Central memory CD4-positive, alpha-beta T cell (primary cell): ENCODE measurements at places on chromosomes 7 and 10.

DNA sequence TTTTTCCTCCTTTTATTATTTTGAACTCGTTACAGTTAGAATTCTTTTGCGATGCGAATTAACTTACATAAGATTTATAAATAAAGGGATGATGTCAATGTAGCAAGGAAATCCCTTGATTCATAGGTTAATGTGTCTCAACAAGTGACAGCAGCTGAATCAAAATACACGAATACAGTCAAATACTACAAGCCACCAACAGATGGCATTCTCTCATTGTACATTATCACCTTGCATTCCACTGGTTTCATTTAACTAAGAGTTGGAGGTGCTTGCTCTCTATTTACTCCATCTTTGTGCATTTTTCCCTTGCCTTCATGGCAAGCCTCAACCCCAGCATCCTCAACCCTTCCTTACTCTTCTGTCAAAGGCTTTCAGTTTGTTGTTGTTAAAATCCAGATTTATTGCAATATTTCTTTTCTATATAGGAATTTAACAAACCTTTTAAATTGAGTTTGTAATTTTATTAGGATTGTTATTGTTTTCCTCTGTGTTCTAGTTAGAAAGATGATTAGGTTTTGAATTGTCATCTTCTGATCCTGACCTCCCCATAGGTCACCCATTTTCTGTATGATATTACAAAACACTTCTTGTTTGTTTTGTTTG, 78.3 kb downstream of the SLC25A40 start:
- DNase-seq, result peak; percentile 33

DNA sequence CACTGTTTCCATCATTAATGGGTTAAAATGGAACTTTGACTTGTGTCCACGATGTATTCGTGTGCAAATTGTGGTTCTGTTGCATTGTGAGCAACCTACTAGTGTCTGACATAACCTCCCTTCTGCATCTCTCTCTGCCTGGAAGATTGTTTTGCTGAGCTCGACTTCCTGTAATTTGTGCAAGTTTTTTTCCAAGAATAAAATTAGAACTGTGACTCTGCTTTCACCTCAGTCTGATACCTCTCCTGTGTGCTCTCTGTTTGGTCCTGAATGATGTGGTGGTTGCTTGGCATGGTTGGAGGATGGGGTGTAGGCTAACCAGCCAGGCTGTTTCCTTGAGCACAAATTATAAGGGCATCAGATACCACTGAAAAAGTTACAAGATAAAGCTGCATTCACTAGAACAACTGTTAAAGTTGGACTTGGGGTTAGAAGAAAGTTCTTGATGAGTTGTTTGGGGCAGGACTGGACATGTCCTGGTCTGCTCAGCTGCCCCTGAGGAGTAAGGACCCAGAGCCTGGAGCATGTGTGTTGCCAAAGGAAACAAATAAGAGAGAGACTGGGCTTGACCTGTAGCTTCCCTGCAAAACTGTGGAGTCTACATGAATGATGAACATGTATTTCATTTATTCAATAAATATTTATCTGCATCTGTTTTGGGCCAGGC, 1.9 kb upstream of the VOPP1 start:
- DNase-seq, result peak; percentile 66

DNA sequence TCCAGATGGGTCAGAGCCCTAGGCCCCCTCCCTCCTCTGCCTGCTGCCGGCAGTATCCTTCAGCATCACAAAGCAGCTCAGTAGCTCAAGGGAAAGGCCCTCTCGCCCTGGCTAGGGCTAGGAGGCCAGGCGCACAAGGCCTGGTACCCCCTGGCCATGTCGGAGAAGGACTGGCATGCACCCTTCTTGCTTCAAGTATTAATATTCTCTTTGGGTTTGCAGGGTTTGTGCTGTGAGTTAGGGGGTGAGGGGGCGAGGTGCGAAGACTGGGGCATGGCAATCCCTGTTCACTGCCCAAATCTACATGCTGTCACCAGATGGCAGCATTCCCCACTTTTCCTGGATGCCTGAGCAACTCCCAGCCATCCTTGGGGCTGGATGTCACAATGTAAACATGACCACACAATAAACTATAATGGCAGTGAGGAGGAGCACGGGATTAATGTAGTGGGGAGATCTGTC, 105.2 kb downstream of the NEURL1 start:
- no peak for DNase-seq

GRCh38 chr10:78492424-78492823, 458.8 kb downstream of the RPS24 start:
- DNase-seq, result no peak

- DNase-seq, result no peak
Observed at GRCh38 chr10:114340816-114341215, 63.5 kb downstream of the AFAP1L2 start.

DNA sequence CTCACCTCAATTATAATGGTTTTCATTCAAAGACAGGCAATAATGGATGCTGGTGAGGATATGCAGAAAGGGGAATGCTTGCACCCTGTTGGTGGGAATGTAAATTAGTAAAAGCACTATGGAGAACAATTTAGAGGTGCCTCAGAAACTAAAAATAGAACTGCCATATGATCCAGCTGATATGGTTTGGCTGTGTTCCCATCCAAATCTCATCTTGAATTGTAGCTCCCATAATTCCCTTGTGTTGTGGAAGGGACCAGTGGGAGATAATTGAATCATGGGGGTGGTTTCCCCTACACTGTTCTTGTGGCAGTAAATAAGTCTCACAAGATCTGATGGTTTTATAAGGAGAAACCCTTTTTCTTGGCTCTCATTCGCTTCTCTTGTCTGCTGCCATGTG, 87.7 kb downstream of the TES start:
- DNase-seq, result no peak

DNA sequence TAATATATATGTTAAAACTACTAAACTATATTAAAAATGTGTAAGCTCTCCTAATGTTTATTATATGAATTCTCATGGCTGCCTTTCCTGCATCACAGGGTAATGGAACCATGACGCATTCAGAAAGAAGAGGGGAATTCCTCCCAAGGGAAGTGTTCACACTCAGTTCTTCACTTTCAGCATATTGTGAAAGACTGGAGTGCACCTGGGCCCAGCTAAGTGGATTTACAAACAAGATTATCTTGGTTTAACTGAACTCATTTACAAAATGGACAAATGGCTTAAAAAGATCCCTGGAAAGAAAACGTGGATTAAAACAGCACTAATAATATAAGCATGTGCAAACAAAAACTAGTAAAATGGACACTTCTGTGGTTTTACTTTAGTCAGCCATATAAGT, 149.8 kb downstream of the DOCK4 start:
- DNase-seq, result no peak

DNA sequence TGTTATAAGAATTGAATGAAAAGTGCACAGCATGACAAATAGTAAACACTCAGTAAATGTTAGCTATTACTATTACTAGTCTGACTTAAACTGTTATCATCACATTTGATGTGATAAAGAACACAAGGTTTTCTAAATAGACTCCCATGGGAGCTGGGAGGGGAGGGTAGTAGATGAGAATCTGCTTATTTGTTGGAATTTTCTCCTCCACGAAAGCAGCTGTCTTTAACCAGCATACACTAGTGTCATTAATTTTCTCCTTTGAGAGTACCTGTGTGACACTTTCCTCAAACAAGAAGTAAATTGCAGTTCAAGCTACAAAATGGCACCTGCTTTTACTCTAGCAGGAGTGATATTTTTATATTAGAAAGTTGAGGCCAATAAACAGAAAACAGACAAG, 200.1 kb downstream of the SKAP2 start:
- DNase-seq, result no peak

- DNase-seq, result no peak
Observed at GRCh38 chr7:50207251-50207564, 97.3 kb upstream of the IKZF1 start.

DNA sequence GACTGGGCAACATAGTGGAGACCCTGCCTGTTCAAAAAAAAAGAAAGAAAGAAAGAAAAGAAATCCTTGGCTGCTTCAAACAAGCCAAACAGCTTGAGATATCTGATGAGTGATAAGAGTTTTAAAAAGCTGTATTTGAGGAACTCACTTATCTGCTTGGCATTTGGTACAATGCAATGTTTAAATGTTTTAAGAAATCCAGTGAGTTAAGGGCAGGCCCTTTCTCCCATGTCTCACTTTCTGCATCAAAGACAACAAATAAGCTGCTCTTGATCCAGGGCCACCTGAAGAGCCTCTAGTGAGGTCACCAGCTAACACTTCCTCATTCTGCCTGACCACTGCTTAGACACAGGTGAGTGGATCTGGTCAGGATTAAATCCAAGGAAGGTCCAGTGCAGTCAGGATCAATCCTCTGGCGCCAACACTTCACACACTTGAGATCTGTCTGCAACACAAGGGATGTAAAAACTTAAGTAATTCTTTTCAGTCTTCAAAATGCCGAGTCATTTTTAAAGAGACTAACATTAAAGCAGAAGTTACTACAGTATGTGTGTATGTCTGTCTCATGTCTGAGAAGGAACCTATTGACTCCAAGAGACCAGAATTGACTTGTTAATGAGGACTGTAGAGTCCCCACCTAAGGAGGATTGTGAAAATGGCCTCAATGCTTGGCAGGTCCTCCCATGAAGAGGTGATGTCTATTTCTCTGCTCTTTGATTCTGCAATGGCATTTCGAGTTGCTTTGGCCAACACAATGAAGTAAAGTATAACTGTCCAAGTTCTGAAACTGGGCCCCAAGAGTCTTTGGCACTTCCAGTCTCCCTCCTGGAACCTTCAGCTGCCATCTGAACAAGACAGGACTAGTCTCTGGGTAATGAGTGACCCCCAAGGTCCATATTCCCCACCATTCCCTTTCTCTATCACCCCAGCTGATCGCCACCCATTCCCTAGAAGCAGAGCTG, 43.1 kb downstream of the CREB3L2 start:
- DNase-seq, result no peak

GRCh38 chr7:15504351-15504750, 57.5 kb downstream of the AGMO start:
- DNase-seq, result no peak

- no peak for DNase-seq
Observed at GRCh38 chr10:21524131-21524525, 1.4 kb downstream of the SKIDA1 start.

- DNase-seq, result no peak
Observed at GRCh38 chr7:68429411-68430117, 1168.7 kb upstream of the AUTS2 start.

- DNase-seq, result no peak
Observed at GRCh38 chr10:31645786-31646185, 282.8 kb downstream of the ARHGAP12 start.

GRCh38 chr7:77506899-77507298, 30.2 kb upstream of the PTPN12 start:
- no peak for DNase-seq

DNA sequence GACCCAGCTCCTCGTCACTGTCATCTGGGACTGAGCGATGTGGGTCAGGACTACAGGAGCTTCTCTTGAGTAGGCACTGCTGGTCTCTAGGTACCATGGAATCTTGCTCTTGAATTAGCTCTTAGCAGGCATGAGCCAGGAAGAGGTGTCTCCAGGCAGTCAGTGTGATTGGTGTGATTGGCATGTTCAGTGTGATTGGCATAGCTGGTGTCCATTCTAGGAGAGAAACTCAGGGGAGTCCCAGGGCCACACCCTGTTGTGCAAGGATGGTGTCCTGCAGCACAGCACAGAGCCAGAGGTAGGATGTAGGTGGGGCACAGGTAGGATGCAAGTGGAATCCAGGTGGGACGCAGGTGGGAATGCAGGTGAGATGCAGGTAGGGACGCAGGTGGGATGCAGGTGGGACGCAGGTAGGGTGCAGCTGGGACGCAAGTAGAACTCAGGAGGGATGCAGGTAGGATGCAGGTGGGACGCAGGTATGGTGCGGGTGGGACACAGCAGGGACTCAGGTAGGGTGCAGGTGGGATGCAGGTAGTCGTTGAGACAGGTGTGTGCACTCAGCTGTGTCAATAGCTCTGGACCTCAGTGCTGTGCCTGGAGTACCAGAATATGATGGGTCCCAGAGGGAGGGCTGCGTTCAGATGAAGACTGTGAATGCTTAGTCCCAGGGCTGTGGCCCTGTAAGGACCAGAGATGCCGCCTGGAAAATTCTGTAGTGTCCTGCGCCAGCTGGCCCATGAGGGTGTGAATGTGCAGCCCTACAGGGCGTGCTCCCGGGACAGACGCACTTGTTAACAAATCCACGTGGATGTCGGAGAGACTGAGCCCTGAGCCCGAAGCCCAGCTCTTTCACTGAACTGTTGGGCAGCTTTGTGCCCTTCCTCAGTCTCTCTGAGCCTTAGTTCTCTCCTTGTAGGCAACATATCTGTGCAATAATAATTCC, 248.2 kb upstream of the PITRM1 start:
- DNase-seq, result no peak

DNA sequence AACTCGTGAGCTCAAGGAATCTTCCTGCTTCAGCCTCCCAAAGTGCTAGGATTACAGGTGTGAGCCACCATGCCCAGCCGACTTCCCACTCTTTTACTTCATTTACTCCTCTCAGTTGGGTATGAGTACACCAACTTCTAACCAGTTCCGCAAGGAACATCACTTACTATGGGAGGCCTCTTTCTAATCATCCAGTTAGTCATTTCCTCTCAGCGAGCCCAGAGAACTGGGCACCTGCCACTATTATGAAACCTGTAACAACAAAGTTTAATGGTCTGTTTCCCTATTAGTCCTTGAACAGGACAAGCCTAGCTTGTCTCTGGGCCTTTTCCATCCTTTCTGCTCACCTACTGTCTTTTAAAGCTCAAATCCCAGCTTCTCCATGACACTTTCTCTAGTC, 88.8 kb downstream of the DNMBP start:
- no peak for DNase-seq

- DNase-seq, result no peak
Observed at GRCh38 chr7:18494821-18495408, 634 bp upstream of the HDAC9 start.

- DNase-seq, result no peak
Observed at GRCh38 chr10:34759161-34759836, 55.8 kb downstream of the PARD3 start.

- DNase-seq, result no peak
Observed at GRCh38 chr7:156445997-156446761, 194.4 kb upstream of the RNF32 start.

DNA sequence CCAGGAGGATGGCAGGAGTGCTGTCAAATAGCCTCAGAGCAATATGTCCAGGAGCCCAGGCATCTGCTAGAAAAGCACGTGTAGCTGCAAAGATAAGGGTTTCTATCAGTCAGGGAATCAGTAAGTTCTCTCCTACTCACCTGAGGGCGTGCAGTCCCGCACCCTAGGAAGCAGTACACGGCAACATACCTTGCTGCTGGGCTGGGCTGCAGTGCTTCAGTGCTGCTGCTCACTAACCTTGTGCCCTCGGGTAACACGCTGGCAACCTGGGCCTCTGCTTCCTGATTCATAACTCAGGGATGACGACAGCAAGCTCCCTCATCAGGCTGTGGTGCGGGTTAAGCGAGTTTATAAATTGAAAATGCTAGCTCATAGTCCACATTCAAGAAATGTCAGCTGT, 29.5 kb upstream of the CCNY start:
- DNase-seq, result no peak
